ENCODE measurements at places on chromosomes 1 and 21. TPM values are rescaled to one million over a fixed set of nuclear protein-coding genes. Genes with fewer than 3 reads are reported as not detected.

GRCh38 chr1:226586650-226587422 lies 38.3 kb downstream of the STUM start:
- DNase-seq: no peak

DNA sequence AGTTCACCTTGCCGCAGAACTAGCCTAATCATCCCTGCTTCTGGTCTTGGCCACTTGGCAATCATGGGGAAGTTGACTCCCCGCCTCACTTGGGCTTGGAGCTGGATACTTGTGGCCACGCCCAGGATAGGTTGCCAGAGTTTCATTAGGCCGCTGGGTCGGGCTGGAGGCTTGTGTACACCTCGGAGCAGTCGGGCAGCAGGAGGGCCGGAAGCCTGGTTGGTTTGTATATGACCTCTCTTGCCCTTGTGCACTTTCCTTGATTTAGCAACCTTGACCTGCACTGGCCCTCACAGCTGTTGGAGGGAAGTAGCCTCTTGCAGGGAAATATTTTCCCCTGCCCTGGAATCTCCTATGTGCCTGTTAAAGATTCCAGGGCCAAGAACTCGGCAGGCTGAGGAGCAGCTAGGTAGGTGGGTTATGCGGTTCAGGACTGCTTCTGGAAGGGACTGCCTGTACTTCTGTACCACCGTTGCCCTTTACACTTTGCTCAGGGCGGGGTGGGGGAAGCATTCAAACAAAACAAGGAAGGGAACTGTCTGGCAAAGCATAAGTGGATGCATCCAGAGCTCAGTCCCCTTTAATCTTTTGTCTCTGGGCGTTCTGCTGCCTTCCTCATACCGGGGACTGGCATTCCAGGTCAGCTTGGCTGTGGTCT lies 83.5 kb downstream of the UCK2 start:
- no peak for DNase-seq

DNA sequence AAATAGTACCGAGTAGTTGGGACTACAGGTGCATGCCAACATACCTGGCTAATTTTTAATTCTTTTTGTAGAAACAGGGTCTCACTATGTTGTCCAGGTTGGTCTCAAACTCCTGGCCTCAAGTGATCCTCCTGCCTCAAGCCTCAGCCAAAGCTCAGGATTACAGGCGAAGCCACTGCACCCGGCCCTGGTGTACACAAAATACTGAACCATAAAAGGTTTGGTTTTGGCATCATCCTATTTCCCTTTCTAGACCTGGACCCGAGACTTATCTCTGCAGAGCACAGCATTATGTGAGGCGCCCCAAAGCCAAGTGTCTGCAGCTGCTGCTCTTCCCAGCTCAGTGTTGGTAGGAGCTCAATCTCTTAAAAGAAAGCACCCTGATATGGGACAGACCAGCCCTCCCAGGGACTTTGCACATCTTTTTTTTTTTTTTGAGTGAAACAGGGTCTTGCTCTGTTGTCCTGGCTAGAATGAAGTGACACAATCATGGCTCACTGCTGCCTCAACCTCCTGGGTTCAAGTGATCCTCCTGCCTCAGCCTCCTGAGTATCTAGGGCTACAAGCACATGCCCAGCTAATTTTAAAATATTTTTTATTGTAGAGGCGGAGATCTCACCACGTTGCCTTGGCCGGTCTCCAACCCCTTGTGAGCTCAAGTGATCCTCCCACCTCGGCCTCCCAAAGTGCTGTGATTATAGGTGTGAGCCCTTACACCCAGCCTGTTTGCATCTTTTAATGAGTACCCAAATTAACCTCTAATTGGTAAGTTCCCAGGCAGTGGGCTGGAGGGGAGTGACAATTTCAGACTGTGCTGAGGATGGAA lies 20.4 kb downstream of the TEX35 start:
- no peak for DNase-seq

- DNase-seq: peak; percentile 64
These were observed 157.9 kb upstream of the CHRM3 start for GRCh38 chr1:239228451-239228850.

- peak; percentile 90 for DNase-seq
These were observed 2.4 kb upstream of the PIK3R3 start for GRCh38 chr1:46134660-46135331.

DNA sequence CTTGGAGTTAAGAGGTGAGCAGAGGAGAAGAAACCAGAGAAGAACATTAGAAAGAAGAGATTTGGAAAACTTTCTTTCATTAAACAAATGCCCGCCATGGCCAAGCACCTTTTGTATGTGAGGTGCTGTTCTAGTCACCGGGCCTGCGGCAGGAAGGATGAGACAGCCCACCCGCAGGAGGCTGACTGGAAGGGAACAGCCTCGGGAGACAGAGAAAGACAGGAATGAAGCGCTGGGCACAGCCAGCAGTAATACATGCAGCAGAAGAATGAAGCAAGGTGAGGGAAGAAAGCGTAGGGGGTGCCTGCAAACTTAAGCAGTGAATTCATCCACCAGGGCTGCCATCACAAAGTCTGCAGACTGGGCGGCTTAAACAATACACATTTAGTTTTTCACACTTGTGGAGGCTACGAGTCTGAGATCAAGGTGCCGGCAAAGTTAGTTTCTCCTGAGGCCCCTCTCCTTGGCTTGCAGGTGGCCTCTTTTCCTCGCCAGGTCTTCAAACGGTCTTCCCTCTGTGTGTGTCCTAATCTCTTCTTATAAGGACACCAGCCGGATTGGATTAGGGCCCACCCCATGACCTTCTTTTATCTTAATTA lies 188.1 kb downstream of the PSMG1 start:
- no peak for DNase-seq

GRCh38 chr1:55825461-55825860 lies 610.3 kb upstream of the USP24 start:
- no peak for DNase-seq

- no peak for DNase-seq
These were observed 84.0 kb upstream of the IVNS1ABP start for GRCh38 chr1:185401019-185401418.

DNA sequence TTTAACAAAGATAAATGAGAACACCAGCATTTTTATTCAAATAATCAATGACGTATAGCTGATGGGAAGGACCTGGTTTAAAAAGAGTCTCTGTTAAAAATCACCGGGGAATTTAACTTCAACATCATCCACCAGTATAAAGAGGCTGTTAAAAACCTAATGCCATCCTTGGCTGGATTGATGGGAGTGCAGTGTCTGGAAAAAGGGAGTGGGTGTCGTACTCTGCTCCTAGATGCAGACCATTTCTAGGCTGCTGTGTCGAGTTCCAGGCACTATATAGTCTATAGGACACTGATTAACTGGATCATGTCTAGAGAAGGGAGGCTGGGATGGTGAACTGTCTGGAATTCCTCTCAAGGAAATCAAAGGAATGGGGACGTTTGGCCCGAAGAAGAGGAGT lies 36.1 kb downstream of the DDX20 start:
- DNase-seq: no peak

DNA sequence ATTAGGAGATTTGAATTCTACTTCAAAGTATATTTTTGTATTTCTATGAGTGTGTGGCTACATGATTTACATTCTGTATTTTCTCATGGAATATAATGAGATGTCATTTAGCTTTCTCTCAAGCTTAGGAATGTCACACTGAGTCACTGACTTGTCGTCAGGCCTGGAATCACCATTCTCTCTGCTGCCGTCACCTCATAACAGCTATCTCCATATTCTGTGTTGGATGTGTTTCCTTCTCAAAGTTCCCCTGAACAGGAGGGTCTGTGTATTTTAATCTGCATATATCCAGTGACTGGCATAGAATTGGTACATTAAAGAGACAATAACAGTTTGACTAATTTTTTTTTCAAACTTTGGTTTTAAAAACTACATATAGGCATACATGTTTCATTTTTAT lies 35.9 kb downstream of the LYPLAL1 start:
- peak; percentile 23 for DNase-seq

GRCh38 chr1:205917466-205918238 lies 25.6 kb downstream of the SLC26A9 start:
- no peak for DNase-seq

GRCh38 chr1:88661951-88662699 lies 21.9 kb upstream of the PKN2 start:
- no peak for DNase-seq

- no peak for DNase-seq
These were observed 4.4 kb upstream of the ACTRT2 start for GRCh38 chr1:3016641-3017439.

DNA sequence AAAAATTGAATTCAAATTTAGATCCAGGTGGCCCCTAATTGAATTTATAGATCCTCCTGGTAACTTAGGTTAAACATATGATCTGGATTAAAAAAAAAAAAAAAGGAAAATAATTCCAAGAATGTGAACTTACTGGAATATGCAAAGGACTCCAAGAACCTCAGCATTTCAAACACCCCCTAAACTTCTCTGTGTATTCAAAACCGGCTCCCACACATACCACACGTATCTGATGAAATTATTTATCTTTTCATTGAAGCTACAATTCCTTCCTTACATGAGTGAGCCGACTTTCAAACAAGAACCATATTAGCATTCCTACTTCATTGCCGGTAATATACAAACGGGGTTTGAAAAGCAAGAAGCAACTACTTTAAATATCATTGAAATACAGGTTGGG lies 61.4 kb upstream of the FMN2 start:
- no peak for DNase-seq

DNA sequence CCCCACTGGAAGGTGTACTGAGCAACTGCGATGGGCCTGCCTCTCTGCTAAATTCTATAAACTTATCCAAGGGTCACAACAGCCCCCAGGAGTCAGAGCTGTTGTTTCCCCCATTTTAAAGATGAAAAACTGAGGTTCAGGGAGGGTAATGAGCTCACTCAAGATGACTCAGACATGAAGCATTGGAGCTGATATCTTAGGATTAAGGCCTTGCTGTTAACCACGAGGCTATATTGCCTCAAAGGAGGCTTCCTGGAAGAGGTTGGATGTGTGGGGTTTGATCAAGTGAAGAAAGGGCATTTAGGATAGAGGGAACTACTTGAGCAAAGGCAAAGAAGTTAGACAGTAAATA lies 6.7 kb downstream of the LDLRAP1 start:
- no peak for DNase-seq

DNA sequence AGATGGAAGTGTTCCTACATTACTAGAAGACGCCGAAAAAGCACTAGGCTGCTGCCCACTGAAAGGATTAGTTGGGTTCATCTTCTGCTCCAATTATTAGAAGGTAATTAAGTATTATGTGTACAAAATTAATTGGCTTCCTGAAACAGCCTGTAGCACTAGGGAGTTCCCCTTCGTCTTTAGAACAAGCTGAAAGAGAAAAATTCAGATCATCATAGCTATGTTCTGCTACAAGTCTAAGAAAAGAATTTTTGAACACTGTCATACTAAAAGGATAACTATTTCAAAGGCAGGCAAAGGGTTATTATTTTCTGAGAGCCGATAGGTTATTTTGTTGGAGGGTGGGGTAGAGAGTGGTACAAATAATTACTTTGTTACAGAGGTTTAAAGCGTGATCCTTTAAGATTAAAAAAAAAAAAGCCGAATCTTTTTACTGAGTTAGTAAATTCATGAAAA lies at the start of gene MCM3AP:
Gene MCM3AP (minus strand): TSS at position 406 of the 456 bp plus-strand sequence. CDS start 325 bp downstream, at position 81.
- no peak for DNase-seq

- no peak for DNase-seq
These were observed 282.6 kb upstream of the DPYD start for GRCh38 chr1:98203466-98203865.

DNA sequence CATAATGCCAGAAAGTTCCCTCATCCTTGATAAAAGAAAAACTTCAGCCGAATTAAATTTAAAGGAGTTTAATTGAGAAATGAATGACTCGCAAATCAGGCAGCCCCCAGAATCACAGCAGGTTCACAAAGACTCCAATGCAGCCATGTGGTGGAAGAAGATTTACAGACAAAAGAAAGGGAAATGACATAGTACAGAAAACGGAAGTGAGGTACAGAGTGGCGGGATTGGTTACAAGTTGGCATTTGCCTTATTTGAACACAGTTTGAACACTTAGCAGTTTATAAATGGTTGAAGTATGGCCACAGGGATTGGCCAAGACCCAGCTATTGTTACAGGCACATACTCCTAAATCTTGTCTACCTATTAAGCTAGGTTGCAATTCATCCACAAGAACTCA lies 46.6 kb downstream of the HIVEP3 start:
- no peak for DNase-seq

DNA sequence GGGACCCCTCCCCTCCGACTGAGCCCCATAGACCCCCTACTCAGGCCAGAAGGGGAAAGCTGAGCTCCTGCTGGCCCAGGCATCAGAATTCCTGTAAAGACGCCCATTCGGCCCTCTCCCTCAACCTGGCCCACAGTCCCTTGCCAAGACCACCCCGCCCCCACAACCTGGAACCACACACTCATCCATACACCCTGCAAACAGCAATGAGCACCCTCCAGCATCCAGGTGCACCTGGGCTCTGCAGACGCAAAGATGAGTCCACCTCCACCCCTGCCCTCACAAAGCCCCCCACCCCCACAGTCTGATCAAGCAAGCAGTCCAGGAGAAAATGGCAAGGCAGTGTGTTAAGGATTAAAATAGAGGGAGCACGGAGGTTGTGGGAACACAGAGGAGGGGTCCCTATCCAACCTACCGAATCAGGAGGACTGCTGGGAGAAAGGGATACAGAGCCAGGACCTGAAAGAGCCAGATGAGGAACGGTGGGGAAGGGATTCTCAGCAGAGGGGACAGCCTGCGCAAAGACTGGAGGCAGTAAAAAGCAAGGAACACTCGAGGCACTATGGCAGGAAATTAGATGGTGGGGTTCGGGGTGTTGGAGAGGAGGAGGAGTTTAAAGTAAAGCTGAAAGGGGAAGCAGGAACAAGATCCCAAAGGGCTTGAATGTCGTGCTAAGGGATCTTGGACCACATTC lies 67.3 kb upstream of the LAPTM5 start:
- no peak for DNase-seq

- DNase-seq: peak; percentile 78
These were observed 70.0 kb downstream of the NVL start for GRCh38 chr1:224259986-224260385.

Gene KCNQ4
- 2.5 TPM for total RNA-seq

Gene TFF1
- 111 TPM for total RNA-seq

Gene VHLL
- 1.1 TPM for total RNA-seq

Gene ZNF683
- not detected for total RNA-seq

Gene CD84
- total RNA-seq: not detected

Gene DOP1B
- 8.9 TPM for total RNA-seq

Gene MIXL1
- total RNA-seq: not detected

Gene SPRR2B
- not detected for total RNA-seq

Gene C1orf116
- 34.9 TPM for total RNA-seq

Data from PC-3 (cell line).